ENCODE measurements at places on chromosomes 2 and 18.

DNA sequence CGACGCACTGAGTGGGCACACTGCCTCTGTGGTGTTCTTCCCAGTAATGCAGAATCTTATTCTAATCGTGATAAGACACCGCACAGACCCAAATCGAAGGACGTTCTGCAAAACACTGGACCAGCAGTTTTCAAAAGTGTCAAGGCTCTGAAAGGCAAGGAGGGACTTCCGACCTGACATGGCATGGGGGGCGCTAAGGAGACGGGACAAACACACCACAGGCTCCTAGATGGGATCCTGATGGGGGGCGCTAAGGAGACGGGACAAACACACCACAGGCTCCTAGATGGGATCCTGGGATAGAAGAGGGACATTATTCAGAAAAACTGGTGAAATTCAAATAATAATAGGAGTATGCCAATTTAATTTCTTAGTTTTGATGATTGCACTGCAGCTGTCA is 191.4 kb downstream of the LDLRAD4 start:
- no peak for DNase-seq

DNA sequence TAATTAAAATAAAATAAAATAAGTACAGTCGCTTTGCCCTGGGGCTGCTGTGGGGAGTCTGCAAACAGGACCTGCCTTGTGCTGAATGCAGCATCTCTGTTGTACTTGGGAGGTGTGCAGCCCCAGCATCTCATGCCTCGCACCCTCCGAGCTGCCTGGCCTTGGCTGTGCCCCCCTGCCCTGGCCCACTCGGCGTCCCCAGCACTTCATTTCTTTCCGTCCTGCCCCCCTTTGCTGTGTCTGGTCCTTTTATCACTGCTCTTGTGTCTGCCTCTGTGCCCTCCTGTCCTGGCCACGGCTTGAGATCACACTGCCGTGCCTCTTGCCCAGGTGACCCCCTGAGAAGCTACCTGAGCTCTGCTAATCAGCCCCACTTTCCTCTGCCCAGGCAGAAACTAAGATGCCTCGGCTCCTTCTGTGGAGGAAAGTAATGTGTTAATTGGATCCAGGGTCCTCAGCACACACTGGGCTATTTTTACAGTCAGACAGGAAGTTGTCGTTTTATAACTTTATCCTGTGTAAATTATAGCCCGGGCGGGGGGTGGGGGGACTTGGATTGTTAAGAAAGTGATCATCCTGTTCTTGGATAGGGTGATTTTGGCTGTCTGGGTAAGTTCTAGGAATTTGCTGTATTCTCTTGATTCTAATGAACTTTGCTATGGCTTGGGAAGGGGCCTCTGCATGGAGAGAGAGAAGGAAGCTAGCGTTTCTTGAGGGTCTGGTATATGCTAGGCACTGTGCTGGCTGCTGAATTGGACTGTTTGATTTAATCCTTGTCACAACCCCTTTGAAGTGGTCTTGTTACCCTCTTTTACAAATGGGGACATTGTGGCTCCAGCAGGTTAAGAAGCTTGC is 69.4 kb downstream of the AGAP1 start:
- no peak for DNase-seq

GRCh38 chr2:224594840-224595239 is 9.7 kb upstream of the CUL3 start:
- DNase-seq, result no peak

- no peak for DNase-seq
Measured at GRCh38 chr2:180446492-180446891, 439.4 kb upstream of the CWC22 start.
